CD4-positive, alpha-beta T cell (primary cell): ENCODE measurements at places on chromosomes 16 and 17. TPM values are rescaled to one million over a fixed set of nuclear protein-coding genes. Genes with fewer than 3 reads are reported as not detected.

DNA sequence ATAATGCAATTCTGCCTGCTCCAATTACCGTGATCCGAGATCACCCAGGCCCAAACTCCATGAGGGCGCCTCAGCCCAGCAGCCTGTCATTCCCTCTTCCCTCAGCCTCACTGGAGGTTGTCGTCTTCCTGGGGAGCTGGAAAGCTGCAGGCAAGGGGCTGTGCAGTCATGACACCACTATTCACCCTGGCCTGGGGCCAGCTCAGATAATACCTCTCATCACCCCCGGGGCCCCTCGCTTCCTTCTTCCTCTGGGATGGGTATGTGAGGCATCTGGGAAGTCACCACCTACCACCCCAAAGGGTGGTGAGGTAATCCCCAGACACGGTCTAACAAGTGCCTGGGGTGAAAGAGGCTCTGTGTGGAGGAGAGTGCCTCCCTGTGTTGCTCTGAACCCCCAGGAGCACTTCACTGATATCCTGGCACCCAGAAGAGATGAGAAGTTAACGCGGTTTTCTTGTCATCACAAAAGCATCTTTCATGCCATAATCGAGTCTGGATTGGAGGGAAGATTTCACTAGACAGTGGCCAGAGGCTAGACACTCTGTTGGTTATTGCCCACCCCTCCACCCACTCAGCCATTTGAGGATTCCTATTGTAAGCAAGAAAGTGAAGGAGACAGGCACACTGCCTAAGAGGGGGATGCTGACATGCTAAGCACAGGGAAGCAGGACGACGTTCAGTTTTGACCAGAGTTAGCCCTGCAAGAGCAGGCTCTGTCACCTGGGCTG, 18.4 kb downstream of the CFAP20 start:
- peaks cover 26% of the 10 kb centered on the region for H3K36me3 ChIP-seq
- no peak overlapping the region for H3K27ac ChIP-seq
- H3K4me3 ChIP-seq, result no peak overlapping the region
- no peaks in the 10 kb centered on the region for H3K27me3 ChIP-seq

DNA sequence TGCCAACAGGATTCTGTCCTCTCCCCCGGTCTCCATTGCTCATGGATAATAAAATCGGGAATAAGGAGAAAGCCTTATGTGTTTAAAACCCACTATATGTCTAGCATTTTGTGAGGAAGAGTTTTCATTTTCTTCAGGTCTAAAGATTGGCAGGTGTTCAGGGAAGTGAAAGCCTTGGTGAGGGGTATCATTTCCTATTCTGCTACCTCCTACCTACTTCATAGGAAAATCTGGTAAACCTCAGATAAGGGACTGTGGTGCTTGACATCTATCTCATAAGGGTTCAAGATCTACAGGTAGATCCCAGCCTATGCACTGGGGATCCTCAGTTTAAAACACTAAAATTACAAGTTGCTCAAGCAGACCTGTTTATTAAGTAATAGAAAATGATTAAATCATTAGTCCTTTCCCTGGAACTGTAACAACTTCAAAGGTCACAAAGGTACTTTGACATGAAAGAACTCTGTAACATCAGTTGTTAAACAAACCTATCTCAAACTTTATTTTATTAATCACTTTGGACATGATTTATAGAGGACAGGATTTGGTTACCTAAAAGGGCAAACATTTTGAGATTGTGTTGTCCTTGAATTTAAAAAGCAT, 6.5 kb downstream of the MOSMO start:
- no peaks in the 10 kb centered on the region for H3K36me3 ChIP-seq
- DNase-seq, result no peak
- no peaks in the 10 kb centered on the region for H3K27me3 ChIP-seq
- no peak overlapping the region for H3K4me3 ChIP-seq

- H3K27ac ChIP-seq, result no peak overlapping the region
- H3K27me3 ChIP-seq, result no peaks in the 10 kb centered on the region
- H3K4me3 ChIP-seq, result no peak overlapping the region
- peaks cover 27% of the 10 kb centered on the region for H3K36me3 ChIP-seq
These were observed 4.0 kb downstream of the ALDH3A2 start for GRCh38 chr17:19652595-19652994.

DNA sequence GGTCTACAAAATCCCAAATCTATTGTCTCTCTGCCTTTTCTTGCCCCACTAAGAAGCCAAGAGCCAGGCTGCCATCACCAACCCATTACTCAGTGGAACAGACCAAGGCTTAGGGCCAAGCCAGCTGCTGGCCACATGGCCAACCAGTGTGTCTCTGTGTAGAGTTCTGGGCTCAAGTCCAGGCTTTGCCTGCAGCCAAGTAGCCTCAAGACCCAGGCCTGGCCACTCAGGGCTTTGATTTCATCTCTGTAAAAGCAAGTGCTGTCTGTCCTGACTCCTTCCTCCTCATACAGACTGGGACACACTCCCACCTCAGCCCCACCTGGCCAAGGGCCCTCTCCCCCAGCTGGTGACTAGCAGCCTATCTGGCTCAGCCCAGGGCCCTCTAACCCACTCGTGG, 14.6 kb downstream of the SREBF1 start:
- no peak overlapping the region for H3K4me3 ChIP-seq
- H3K4me1 ChIP-seq, result peaks cover 82% of the 10 kb centered on the region
- H3K27ac ChIP-seq, result no peak overlapping the region
- peaks cover 35% of the 10 kb centered on the region for H3K36me3 ChIP-seq
- no peaks in the 10 kb centered on the region for H3K27me3 ChIP-seq

DNA sequence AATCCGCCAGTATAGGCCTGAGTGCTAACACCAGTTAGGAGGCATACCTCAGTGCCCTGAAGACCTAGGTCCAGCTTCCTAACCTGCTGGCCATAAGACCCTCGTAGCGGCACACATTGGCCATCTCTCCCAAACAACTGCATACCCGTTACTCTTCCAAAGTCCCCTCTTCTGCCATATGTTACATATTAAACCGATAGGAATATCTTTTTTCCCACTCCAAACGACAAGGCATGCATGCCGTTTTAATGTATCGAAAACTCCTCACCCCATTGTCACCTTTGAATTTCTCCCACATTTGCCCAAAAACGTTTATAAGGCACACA, 721 bp upstream of the AXIN2 start:
- H3K27ac ChIP-seq, result no peak overlapping the region
- H3K4me3 ChIP-seq, result peak overlapping the region; percentile 66
- H3K4me1 ChIP-seq, result peaks cover 21% of the 10 kb centered on the region
- H3K36me3 ChIP-seq, result no peaks in the 10 kb centered on the region
- H3K27me3 ChIP-seq, result no peaks in the 10 kb centered on the region

DNA sequence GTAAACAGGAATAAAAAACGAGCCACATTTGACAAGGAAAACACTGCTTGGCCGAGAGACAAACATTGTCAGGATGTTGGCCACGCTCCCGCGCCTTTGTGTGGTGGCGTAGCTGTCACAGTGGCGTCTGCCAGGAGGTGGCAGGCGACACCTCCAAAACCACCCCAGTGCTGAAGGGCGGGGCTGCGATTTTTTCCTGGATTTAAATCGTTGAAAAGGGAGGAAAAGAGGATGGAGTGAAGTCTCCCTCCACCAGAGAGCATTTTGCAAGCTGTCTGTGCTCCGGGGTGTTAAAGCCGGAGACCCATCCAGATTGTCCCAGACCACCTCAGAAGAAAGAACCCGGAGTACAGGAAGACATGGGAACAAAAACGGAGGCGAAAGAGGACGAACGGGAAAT, 12.7 kb downstream of the MRM3 start:
- H3K4me1 ChIP-seq, result peaks cover 8% of the 10 kb centered on the region
- no peak overlapping the region for H3K4me3 ChIP-seq
- no peaks in the 10 kb centered on the region for H3K27me3 ChIP-seq

DNA sequence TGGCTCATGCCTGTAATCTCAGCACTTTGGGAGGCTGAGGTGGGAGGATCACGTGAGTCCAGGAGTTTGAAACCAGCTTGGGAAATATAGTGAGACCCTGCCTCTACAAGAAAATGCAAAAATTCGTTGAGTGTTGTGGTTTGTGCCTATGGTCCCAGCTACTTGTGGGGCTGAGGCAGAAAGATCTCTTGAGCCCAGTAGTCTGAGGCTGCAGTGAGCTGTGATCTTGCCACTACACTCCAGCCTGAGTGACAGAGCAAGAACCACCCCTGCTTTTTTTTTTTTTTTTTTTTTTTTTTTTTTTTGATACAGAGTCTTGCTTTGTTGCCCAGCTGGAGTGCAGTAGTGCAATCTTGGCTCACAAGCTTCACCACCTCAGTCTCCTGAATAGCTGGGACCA, 34.0 kb downstream of the ITGB3 start:
- H3K36me3 ChIP-seq, result no peaks in the 10 kb centered on the region
- no peaks in the 10 kb centered on the region for H3K27me3 ChIP-seq
- H3K27ac ChIP-seq, result no peak overlapping the region
- H3K4me3 ChIP-seq, result no peak overlapping the region

DNA sequence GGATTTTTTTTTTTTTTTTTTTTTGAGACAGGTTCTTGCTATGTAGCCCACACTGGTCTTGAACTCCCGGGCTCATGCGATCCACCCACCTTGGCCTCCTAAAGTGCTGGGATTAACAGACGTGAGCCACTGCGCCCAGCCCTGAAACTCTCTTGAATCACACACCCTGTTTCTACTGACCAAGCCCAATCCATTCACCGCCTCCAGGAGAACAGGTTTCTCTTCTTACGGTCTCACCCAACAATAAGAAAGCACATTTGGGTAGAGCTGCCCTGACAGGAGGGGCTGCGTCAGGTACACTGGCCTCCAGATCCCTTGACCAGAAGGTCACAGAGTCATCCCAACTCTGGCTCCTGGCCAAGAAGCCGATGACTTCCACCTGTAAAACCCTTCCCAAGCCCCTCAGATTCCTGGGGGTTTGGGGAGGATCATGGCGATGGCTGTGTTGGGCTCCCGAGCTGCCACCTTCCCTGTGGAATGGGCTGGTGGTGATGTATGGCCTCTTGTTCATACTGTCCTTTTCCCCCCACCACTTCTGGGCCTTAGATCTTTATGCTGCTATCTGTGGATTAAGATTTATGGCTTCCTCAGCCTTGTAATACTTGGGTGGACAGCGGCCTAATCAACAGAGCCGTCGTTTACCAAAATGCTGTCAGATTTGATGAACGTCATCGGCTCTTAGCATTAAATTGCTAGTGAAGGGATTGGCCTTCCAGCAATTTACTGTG, 89.1 kb downstream of the KATNIP start:
- no peaks in the 10 kb centered on the region for H3K27me3 ChIP-seq
- no peak overlapping the region for H3K4me3 ChIP-seq
- no peak for DNase-seq
- H3K36me3 ChIP-seq, result no peaks in the 10 kb centered on the region

- H3K36me3 ChIP-seq, result no peaks in the 10 kb centered on the region
- H3K4me3 ChIP-seq, result peak overlapping the region; percentile 55
- H3K4me1 ChIP-seq, result peaks cover 13% of the 10 kb centered on the region
- no peak overlapping the region for H3K27ac ChIP-seq
These were observed 69.5 kb downstream of the AMFR start for GRCh38 chr16:56355786-56356275.

GRCh38 chr17:76537578-76538280, at the start of gene CYGB:
CYGB (minus strand) TSS chr17:76537709; CDS start chr17:76537542, 167 bp downstream.
- peaks cover 14% of the 10 kb centered on the region for H3K4me1 ChIP-seq
- H3K27ac ChIP-seq, result no peak within 1 kb of the TSS
- H3K27me3 ChIP-seq, result peaks cover 43% of the 10 kb centered on the region
- no peak for DNase-seq
- H3K4me3 ChIP-seq, result no peak within 1 kb of the TSS
- no peaks in the 10 kb centered on the region for H3K36me3 ChIP-seq

GRCh38 chr16:1180549-1181403, 27.9 kb downstream of the CACNA1H start:
- no peak overlapping the region for H3K4me3 ChIP-seq
- H3K27ac ChIP-seq, result no peak overlapping the region
- no peaks in the 10 kb centered on the region for H3K36me3 ChIP-seq
- DNase-seq, result no peak
- peaks cover 2% of the 10 kb centered on the region for H3K27me3 ChIP-seq

DNA sequence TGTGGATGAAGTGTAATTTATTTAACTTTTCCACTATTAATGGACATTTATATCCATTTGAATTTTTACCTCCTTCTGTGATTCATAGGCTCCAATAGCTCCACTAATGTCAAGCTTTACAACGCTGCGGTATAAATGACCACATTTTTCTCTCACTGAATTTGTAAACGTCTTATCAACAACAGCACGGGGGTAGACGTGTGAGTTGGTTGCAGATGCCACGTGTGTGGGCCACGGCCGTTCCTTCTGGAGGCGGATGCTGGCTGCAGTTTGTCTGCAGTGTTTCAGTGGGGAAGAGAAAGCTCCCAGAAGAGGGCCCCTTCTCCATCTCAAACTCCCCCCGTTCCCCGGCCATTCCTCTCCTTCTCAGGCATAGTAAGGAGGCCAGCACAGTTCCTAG, 68.2 kb upstream of the XYLT1 start:
- no peak overlapping the region for H3K4me3 ChIP-seq
- H3K4me1 ChIP-seq, result no peaks in the 10 kb centered on the region
- H3K36me3 ChIP-seq, result no peaks in the 10 kb centered on the region
- no peak for DNase-seq
- no peak overlapping the region for H3K27ac ChIP-seq

Gene RUNDC3A
- not detected for total RNA-seq

Gene GLIS2
- not detected for total RNA-seq

Gene GRIN2C
- total RNA-seq, result not detected

Gene KCNJ2
- total RNA-seq, result not detected

Gene MYH4
- total RNA-seq, result not detected

Gene FAAP100
- 18.7 TPM for total RNA-seq

Gene KRT32
- total RNA-seq, result not detected

Gene FOXN1
- total RNA-seq, result not detected

Gene RGS9
- 0.60 TPM for total RNA-seq

Gene RND2
- 0.27 TPM for total RNA-seq
